Keratinocyte (primary cell): ENCODE measurements at places on chromosomes 6 and 20. TPM values are rescaled to one million over a fixed set of nuclear protein-coding genes. Genes with fewer than 3 reads are reported as not detected.

- DNase-seq: no peak
Observed at GRCh38 chr20:11902285-11902697, 15.4 kb upstream of the BTBD3 start.

GRCh38 chr6:129120856-129121638 lies 238.1 kb downstream of the LAMA2 start:
- H3K27me3 ChIP-seq: no peaks in the 10 kb centered on the region
- H3K4me3 ChIP-seq: no peak overlapping the region
- H3K4me1 ChIP-seq: no peaks in the 10 kb centered on the region
- no peak overlapping the region for H3K27ac ChIP-seq
- DNase-seq: no peak

- no peaks in the 10 kb centered on the region for H3K27me3 ChIP-seq
- H3K27ac ChIP-seq: peak overlapping the region; percentile 19
- H3K4me1 ChIP-seq: peaks cover 18% of the 10 kb centered on the region
- no peaks in the 10 kb centered on the region for H3K36me3 ChIP-seq
Observed at GRCh38 chr6:6856538-6857523, 250.9 kb upstream of the RREB1 start.

The COL9A1 gene
- not detected in 3 replicates for polyA plus RNA-seq
